T47D (cell line): ENCODE measurements at places on chromosomes 3 and 15.

DNA sequence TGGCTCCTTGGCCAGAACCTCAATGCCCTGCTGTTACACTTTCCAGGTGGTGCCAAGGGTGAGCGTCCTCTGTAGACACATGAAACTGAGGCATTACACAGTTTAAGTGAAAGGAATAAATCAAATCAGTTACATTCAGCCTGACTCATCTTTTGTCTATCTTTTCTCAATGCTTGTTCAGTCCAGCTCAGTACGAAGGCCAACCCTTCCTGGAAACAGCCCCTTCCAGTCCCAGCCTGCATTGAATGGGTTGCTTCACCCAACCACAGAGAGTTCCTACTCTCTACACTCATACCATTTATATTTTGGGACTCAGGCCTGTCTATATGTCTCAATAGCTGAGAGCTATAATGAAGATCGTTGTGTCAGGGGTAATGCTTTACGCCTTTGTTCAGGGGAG, 363.6 kb downstream of the RORA start:
- DNase-seq = no peak

DNA sequence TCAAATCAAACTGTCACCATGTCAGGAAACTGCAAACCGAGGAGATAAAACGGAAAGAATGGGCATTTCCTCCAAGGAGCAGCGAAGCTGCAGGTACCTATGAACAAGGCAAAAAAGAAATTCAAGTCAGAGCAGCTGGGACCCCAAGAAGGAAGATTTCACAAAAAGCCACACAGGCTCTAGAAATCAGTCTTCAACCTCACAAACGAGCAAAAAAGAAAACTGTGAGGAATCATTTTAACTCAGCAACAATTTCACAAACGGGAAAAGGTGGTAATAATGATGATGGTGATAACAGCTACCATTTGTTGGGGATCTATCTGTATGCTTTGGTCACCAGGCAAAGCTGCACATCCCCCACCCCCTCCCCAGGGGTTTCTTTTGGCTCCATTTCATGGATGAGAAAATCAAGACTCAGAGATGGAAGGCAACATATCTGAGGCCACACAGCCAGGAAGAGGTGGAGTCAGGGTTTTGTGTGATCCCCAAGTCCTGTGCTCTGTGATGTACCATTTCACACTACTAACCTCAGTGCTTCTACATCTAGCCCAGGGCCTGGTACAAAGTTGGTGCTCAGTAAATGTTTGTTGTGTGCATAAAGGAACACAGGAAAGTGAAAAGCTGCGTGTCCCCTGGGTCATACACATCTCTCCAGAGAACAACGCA, 109.9 kb downstream of the IQSEC1 start:
- no peak for DNase-seq

- peak; percentile 68 for DNase-seq
Observed at GRCh38 chr15:48963524-48964113, at the start of gene SHC4. Gene SHC4 (minus strand): TSS chr15:48963919. CDS start chr15:48963015, 904 bp downstream.

DNA sequence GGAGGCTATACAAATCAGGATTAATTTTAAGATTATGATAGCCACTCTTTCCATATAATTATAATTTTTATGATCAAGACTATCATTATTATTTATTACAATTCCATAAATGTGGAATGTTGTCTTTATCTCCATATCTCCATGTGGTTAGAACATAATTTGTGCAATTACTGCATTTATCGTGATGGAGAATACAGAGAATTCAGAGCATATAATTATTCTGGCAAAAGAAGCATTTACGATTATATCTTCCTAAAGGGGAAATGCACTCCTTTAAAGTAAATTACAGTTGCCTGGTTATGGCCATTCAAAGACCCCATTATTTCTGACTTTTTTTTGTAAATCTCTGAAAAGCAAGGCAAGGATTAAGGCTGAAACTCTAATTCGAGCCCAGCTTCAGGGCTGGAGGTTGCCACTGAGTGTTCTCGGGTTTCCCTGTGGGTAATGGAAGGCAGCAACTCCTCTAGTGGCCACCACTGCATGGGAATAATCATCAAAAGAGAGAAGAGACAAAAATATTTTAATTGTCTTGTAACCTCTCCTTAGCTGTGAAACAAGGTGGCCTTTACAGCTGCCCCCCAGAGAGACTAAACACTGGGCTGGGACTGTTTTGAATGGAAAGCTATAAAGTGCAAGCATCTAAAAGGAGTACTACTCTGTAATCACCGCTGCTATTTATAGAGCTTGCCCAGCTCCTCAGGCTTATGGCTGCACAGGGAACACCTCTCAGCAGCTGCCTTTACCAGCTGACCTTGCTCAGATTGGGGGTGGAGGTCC, 59.8 kb upstream of the PRTG start:
- no peak for DNase-seq

- DNase-seq = no peak
Observed at GRCh38 chr3:45596290-45596791, 1.8 kb downstream of the LIMD1 start.

DNA sequence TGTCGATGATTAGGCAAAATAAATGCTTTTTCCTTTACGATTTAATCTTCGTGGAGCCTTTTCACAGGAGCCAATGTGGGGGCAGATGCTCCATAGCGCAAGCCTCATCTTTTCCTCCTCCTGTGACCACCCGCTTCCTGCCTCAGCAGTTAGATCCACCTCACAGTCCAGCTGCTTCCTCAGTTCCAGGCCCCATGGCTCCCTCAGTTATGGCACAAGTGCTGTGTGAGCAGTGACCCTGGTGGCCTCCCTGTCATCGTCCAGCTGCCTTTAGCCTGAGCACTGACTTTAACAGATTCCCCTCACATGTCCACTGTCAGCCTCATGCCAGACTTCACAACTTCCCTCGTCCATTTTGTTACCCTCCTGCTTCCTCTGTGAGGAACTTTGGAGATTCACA, 424.6 kb upstream of the GBE1 start:
- no peak for DNase-seq

- DNase-seq = no peak
Observed at GRCh38 chr15:35958021-35958420, 412.1 kb upstream of the DPH6 start.

GRCh38 chr15:73944161-73945129, 18.2 kb downstream of the LOXL1 start:
- DNase-seq = no peak

DNA sequence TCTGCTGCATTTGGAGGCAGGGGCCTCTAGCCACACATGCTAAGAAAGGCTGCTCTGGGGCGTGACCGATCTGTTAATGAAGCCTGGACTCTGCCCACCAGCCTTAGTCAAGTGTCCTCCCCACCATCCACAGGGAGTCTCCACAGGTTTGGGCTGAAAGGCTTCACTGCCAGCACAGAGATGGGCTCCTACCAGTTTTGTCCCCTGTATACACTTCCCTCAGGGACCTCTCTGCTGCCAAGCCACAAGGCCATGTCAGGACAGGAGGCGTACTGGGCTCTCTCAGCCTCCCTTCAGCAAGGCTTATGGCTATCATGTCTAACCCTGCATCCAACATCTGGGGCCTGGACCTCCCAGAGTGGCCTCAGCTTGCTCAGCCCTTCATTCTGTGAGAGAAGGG, 23.5 kb downstream of the KIF9 start:
- DNase-seq = no peak

DNA sequence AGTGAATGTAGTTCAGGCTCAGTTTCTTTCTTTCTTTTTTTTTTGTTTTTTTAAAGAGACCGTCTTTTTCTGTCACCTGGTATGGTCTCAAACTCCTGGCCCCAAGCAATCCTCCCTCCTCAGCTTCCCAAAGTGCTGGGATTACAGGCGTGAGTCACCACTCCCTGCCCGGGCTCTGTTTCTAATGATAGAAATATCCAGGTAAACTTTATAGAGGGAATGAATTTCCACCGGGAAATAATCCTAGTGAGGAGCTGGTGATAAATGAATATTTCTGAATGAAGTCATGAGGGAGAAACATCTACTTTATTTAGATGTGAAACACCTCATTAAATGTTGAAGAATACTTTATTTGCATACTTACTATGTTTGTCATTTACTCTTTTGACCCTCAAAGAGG, 7.2 kb downstream of the RNF13 start:
- no peak for DNase-seq

DNA sequence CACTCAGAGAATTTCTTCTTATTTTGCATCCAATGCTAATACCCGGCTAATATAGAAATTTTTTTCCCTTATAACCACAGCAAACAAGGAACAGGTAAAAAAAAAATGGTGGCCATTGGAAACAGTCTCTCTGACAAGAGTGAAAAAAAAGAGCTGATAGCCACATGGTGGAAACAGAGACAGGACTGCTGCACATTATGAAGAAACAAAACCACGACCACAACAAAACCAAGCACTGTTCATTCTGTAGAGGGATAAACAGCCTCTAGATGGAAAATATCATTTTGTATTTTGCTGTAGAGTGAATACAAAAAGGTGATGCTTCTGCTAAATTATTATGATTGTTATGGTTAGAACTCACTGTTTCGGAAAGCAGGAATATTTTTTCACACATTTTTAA, 686.2 kb downstream of the NLGN1 start:
- no peak for DNase-seq

DNA sequence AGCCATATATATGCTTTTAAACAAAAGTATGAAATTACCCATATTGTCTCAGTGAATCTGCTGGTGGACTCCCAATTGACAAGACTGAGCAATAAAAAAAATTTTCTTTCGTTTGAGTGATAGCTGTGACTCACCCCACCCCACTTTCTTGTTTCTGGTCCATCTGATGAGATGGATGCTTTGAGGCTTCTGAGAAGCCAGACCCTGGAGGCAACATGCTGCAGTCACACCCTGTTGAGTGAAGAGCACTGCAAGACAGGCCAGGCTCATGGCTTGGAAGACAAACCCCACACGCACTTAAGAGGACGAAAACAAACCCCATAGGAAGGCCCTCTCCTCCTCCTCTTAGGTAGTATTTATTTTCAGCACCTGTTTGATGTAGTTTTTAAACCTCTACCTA, 276.0 kb upstream of the TTC14 start:
- no peak for DNase-seq

GRCh38 chr3:53147151-53147902, 13.7 kb upstream of the PRKCD start:
- DNase-seq = no peak

- no peak for DNase-seq
Observed at GRCh38 chr3:128605091-128606046, 45.2 kb downstream of the RPN1 start.

DNA sequence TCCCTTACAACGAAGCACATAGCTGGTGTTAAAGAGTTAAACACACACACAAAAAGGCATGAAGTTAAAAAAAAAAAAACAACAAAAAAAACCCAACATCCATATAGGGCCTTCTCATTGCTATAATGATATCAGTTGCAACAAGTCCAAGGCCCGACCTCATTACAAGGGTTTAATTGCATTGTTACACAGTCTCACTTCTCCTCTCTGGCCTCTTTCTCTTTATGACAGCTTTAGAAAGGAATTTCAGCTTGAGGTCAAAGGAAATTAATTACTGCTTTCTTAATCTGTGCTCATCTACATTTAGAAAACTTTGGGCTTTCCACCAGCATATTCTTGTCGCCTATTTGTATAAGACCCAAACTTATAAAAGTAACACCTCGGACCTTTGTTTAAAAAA, 342.1 kb downstream of the NR2F2 start:
- DNase-seq = no peak

- no peak for DNase-seq
Observed at GRCh38 chr3:126445506-126445905, 30.2 kb downstream of the ZXDC start.

DNA sequence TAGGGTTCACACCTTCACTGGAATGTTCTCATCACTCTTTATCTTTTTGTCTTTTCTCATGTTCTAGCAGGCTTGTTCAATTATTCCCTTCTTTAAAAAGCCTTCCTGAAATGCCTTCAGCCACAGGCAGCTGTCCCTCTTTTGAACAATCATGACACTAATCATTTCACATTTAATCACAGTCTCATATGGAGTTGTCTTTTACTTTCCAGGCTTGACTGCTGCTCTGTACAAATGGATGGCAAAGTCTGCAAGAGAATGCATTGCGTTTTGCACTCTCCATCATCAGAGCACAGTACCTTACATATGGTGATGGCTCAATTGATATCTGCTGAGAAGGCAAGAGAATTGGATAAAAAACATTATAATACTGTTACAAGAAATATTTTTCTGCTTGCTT, 529.8 kb downstream of the DIPK2A start:
- DNase-seq = no peak

- no peak for DNase-seq
Observed at GRCh38 chr15:63223463-63223862, 34.1 kb downstream of the RAB8B start.

- DNase-seq = no peak
Observed at GRCh38 chr15:31516440-31516839, 189.8 kb downstream of the KLF13 start.

GRCh38 chr3:160027541-160028195, 39.0 kb downstream of the IL12A start:
- no peak for DNase-seq

- no peak for DNase-seq
Observed at GRCh38 chr15:99282586-99282985, 31.3 kb downstream of the LRRC28 start.

DNA sequence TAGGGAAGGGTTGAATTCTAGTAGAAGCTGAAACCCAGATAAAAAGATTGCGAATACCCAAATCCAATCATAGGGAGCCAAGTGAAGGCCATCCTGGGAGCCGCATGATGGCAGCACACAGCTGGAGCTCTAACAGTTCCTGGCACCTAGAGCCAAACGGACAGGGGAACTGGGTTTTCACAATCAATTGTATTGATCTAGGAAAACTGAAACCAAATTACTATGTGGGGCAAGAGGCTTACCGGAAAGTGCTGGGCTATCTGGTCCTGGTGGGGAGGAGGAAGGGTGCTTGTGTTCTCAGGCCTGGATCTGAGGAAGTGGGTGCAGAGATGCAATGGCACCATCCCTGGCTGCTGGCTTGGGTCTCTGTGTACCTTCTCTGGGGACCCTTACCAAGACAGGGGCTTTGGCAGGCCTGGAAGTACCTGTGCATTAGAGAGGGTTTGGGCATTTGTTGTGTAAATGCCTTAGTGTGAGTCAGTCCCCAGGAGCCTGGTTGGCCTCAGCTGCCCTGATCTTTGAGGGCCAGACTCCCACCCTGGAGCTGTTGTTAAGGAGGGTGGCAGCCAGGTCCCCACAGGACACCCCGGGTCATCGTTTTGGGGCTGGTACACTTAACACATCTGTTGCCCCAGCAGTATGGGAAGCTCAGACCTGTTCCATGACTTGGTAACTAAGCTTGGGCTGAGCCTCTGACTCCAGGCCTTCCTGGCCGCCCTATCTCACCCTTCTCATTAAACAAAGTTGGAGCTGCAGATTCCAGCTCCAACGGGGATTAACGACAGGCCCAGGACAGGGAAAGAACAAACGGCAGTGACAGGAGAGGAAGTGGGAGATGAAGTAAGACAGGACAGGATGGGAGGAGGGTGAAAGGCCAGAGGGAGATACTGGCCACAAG, 8.9 kb upstream of the FURIN start:
- no peak for DNase-seq

DNA sequence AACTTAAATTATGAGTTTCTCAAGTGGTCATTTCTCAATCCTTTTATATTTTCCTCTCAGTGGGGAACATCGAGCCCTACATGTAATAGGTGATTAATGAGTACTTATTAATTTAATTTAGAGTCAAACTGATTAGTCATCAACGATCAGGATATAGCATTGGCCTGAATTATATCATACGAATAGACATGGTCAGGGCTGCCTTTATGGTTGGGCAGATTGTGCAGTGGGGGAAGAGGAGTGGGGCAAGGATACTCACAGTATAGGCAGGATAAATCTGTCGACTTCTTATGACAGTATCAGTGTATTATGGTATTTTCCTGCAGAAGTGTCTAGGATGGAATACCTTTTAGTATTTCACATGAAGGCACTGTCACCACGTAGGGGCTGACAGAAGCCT, 27.0 kb downstream of the C2CD4A start:
- no peak for DNase-seq
